CD8-positive, alpha-beta memory T cell (primary cell): ENCODE measurements at places on chromosomes 11 and 22. TPM values are rescaled to one million over a fixed set of nuclear protein-coding genes. Genes with fewer than 3 reads are reported as not detected.

GRCh38 chr11:19345848-19346681 is 105.3 kb upstream of the E2F8 start:
- H3K4me1 ChIP-seq: no peaks in the 10 kb centered on the region

DNA sequence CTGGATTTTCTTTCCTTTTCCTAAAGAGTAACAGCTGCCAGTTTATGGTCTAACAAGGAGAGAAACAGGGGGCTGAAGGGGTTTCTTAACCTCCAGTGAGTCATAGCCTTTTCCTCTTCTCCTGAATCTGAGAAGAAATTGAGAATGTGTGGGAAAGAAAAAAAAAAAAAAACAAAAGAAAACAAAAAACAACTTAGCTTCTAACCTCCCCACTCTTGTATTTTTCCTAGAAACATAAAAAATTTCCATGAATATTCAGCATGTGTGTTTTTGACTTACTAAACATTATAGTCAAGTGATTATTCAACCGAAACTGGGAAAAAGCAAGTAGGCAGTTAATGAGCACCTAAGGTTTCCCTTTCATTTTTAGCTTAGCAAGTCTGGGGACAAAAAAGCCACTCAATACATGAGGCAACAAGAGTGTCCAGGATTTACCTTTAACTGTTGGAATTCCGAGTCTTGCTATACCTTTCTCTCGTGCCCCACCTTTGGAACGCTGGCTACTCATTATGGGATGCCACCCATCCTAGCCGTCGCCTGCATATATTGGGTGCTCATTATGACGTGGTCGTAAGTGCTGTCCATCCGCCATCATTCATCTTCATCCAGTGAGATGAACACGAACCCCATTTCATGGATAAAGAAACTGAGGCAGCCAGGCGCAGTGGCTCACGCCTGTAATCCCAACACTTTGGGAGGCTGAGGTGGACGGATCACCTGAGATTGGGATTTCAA is 2.4 kb downstream of the ASPHD2 start:
- no peak overlapping the region for H3K27ac ChIP-seq
- H3K4me3 ChIP-seq: no peak overlapping the region
- no peaks in the 10 kb centered on the region for H3K27me3 ChIP-seq
- no peak for DNase-seq
- H3K36me3 ChIP-seq: peaks cover 13% of the 10 kb centered on the region
- H3K4me1 ChIP-seq: peaks cover 26% of the 10 kb centered on the region

GRCh38 chr11:74681686-74682651 is 49.3 kb downstream of the CHRDL2 start:
- H3K36me3 ChIP-seq: no peaks in the 10 kb centered on the region
- H3K4me1 ChIP-seq: no peaks in the 10 kb centered on the region
- H3K4me3 ChIP-seq: no peak overlapping the region
- no peak for DNase-seq

DNA sequence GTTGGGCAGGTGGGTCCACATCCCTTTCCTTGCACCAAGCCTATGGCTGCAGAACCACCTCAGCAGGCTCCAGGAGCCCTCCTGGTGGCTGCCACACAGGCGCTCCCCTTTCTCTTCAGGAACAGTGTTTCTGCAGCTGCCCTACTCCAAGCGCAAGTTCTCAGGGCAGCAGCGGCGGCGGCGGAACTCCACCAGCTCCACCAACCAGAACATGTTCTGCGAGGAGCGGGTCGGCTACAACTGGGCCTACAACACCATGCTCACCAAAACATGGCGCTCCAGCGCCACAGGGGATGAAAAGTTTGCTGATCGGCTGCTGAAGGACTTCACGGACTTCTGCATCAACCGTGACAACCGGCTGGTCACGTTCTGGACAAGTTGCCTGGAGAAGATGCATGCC is 38.2 kb upstream of the YWHAH start:
- no peaks in the 10 kb centered on the region for H3K27me3 ChIP-seq
- H3K36me3 ChIP-seq: peaks cover 6% of the 10 kb centered on the region
- H3K27ac ChIP-seq: no peak overlapping the region
- H3K4me3 ChIP-seq: no peak overlapping the region
- H3K4me1 ChIP-seq: no peaks in the 10 kb centered on the region

DNA sequence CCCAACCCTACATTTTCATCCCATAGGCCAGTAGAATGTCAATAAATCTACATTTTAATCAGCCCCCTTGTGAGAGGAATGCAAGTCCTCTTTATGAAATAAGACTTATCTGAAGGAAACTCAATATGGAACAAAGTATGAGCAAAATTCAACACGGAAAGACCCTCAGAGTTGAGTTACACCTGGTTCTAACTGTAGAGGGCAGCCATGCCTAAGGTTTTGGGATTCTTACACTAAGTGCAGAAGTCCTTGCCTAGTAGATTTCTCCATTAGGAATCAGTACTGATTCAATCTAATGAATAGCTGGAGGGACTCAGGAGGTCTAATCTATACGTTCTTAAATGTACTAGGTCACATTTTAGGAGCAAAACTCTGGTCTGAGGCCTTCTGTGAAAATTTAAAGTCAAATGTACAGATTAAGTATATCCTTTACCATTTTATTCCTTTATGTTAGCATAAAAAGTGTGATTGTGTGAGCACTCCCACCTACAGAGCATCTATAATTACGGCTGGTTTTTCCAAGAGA is 904.5 kb downstream of the DLG2 start:
- H3K27me3 ChIP-seq: no peaks in the 10 kb centered on the region
- no peak for DNase-seq
- H3K4me1 ChIP-seq: no peaks in the 10 kb centered on the region
- H3K27ac ChIP-seq: no peak overlapping the region

GRCh38 chr22:37176464-37177061 is 11.5 kb downstream of the C1QTNF6 start:
- peaks cover 6% of the 10 kb centered on the region for H3K4me1 ChIP-seq
- DNase-seq: no peak
- H3K36me3 ChIP-seq: no peaks in the 10 kb centered on the region
- H3K4me3 ChIP-seq: no peak overlapping the region
- H3K27me3 ChIP-seq: no peaks in the 10 kb centered on the region

DNA sequence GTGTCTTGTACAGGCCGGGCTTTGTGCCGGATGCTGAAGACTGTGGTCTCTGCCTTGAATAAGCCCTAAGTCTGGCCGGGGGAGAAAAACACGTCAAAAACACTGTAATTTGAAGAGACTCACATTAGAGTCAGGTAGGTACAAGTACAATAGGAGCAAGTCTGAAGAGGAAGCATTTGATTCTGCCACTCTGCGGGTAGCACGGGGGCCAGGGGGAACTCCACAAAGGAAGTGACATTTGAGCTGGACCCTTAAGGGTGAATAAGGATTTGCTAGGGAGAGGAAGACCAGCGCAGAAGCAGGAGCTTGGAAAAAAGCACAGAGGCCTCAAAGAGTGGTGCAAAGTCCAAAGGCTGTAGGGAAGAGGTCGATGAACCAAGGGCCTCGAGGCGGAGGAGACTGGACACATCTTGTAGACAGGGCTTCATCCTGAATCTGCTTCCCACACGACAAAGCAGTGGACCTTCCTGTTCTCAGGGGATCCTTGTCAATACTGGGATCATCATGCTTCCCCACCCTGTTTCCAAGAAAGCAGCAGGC is 38.7 kb downstream of the BUD13 start:
- no peak overlapping the region for H3K4me3 ChIP-seq
- no peak overlapping the region for H3K27ac ChIP-seq
- H3K27me3 ChIP-seq: no peaks in the 10 kb centered on the region
- DNase-seq: no peak

- no peak overlapping the region for H3K27ac ChIP-seq
- H3K4me3 ChIP-seq: no peak overlapping the region
- no peak for DNase-seq
Observed at GRCh38 chr22:36739185-36739584, 35.6 kb upstream of the CACNG2 start.

GRCh38 chr11:1565173-1565903 is 6.7 kb downstream of the DUSP8 start:
- H3K27me3 ChIP-seq: no peaks in the 10 kb centered on the region
- H3K36me3 ChIP-seq: no peaks in the 10 kb centered on the region
- no peak overlapping the region for H3K4me3 ChIP-seq
- DNase-seq: no peak

DNA sequence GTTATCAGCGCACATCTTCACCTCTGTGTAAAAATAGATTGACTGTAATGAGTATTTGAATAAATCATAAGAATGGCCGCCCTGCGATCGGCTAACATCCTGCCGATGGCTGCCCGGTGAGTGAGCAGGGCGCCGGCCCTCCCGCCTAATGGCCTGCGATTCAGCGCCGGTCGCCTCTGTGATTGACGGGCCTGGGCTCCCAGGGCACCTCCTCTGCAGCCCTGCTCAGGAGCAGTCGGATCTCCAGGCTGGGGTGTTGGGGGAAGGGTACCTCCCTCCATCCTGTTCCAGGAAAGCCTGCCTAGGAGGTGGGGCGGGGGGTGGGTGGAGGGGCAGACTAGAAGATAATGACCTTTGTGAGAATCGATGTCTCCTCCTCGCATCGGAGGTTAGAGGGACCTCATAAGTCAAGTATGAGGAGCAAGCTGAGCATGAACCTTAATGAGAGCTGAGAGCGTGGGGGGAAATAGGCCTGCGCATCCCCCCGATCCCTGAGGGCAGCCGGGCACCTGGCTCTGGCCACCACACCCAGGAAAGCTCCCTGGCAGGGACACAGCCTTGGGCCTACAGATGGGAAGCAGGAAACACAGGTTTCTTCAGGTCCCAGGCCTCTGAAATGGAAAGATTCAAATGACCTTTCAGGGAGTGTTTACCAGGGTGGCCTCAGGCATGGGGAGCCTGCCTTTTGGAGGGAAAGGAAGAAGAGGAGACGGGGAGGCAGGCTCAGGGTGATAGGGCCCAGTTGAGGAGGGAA is 71.7 kb downstream of the PKNOX2 start:
- no peak overlapping the region for H3K27ac ChIP-seq
- no peaks in the 10 kb centered on the region for H3K4me1 ChIP-seq
- H3K36me3 ChIP-seq: no peaks in the 10 kb centered on the region
- no peak overlapping the region for H3K4me3 ChIP-seq
- no peaks in the 10 kb centered on the region for H3K27me3 ChIP-seq

DNA sequence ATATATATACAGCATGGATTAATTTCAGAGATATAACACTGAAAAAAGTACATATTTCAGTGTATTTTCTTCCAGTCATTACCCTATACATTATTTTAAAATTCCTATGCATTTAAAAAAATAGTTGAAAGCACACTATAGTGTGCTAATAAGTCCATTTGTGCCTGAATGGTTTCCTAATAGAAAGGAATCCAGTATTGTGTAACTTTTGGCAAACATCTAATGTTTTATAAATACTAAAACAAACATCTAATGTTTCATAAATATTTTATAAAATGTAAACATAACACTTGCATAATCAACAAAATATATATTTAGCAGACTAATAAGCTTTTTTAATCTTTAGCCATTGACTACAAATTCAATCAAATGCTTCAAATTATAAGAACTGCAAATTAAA is 126.6 kb upstream of the FIBIN start:
- H3K27ac ChIP-seq: no peak overlapping the region
- H3K4me1 ChIP-seq: no peaks in the 10 kb centered on the region
- DNase-seq: no peak

- H3K4me1 ChIP-seq: no peaks in the 10 kb centered on the region
- no peak overlapping the region for H3K27ac ChIP-seq
- no peaks in the 10 kb centered on the region for H3K27me3 ChIP-seq
- H3K36me3 ChIP-seq: no peaks in the 10 kb centered on the region
- no peak overlapping the region for H3K4me3 ChIP-seq
Observed at GRCh38 chr11:58742140-58742539, 10.4 kb upstream of the GLYAT start.

- no peak overlapping the region for H3K27ac ChIP-seq
- H3K36me3 ChIP-seq: no peaks in the 10 kb centered on the region
- DNase-seq: no peak
- H3K27me3 ChIP-seq: no peaks in the 10 kb centered on the region
- no peaks in the 10 kb centered on the region for H3K4me1 ChIP-seq
- no peak overlapping the region for H3K4me3 ChIP-seq
Observed at GRCh38 chr22:25573841-25574240, 9.4 kb downstream of the GRK3 start.

GRCh38 chr11:71434576-71435130 is 13.5 kb downstream of the DHCR7 start:
- no peaks in the 10 kb centered on the region for H3K4me1 ChIP-seq
- H3K36me3 ChIP-seq: peaks cover 4% of the 10 kb centered on the region
- DNase-seq: no peak
- H3K4me3 ChIP-seq: no peak overlapping the region
- H3K27ac ChIP-seq: no peak overlapping the region
- H3K27me3 ChIP-seq: no peaks in the 10 kb centered on the region

GRCh38 chr11:62127941-62128770 is 4.3 kb downstream of the INCENP start:
- peaks cover 19% of the 10 kb centered on the region for H3K4me1 ChIP-seq
- no peak overlapping the region for H3K4me3 ChIP-seq
- no peak for DNase-seq
- H3K27ac ChIP-seq: no peak overlapping the region

DNA sequence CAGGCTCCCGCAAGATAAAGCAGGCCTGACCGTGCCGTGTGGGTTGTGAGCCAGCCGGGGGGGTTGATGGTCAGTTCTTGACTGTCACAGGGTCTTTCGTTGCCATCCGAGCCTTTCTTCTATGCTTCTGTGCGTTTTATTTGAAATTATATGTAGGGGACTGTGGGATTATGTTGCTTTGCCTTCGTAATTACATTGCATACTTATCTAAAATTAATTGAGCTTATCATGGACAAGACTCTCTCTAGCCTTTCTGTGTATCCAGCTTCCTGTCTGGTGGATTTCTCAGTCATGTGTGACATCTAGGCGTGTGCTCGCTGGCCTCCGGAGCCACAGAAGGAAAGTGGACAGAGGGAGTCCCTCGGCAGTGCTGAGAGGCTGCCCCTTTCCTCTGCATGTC is 93.2 kb downstream of the TBC1D22A start:
- DNase-seq: no peak
- no peaks in the 10 kb centered on the region for H3K36me3 ChIP-seq
- H3K4me1 ChIP-seq: no peaks in the 10 kb centered on the region
- no peak overlapping the region for H3K4me3 ChIP-seq

GRCh38 chr22:23384923-23385677 is 195.0 kb downstream of the IGLL1 start:
- DNase-seq: no peak
- no peaks in the 10 kb centered on the region for H3K36me3 ChIP-seq
- H3K27me3 ChIP-seq: no peaks in the 10 kb centered on the region
- H3K4me1 ChIP-seq: no peaks in the 10 kb centered on the region
- H3K27ac ChIP-seq: no peak overlapping the region

The YAP1 gene
- polyA plus RNA-seq: 0.12 TPM

The SCUBE1 gene
- polyA plus RNA-seq: not detected

The SERPIND1 gene
- polyA plus RNA-seq: 0.32 TPM

The GRAP2 gene
- polyA plus RNA-seq: 103 TPM

The DGCR6 gene
- polyA plus RNA-seq: 1.4 TPM

The POTEH gene
- not detected for polyA plus RNA-seq
